ENCODE measurements at places on chromosomes 6 and 20. TPM values are rescaled to one million over a fixed set of nuclear protein-coding genes. Genes with fewer than 3 reads are reported as not detected.

DNA sequence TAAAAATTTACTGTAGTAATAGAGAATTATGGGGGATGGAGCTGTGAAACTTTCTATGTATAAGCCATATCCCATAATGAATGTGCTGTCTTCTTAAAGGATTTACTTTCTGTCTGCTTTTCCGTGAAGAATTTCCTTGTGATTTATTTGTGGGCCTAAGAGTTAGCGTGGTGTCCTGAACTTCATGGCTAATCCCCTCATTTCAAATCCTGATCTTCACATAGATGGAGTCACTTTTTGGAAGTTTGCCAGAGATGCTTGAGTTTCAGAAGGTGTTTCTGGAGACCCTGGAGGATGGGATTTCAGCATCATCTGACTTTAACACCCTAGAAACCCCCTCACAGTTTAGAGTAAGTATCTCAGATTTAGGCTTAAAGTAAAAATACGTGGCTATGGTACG is 19.4 kb upstream of the CLDN20 start:
- no peak for DNase-seq

GRCh38 chr6:140817176-140817575 is 1315.5 kb upstream of the GJE1 start:
- no peak for DNase-seq

- no peak for DNase-seq
Measured at GRCh38 chr20:55273149-55273548, 732.2 kb downstream of the CBLN4 start.

The HMGCLL1 gene
- total RNA-seq = 1.2 TPM

DNA sequence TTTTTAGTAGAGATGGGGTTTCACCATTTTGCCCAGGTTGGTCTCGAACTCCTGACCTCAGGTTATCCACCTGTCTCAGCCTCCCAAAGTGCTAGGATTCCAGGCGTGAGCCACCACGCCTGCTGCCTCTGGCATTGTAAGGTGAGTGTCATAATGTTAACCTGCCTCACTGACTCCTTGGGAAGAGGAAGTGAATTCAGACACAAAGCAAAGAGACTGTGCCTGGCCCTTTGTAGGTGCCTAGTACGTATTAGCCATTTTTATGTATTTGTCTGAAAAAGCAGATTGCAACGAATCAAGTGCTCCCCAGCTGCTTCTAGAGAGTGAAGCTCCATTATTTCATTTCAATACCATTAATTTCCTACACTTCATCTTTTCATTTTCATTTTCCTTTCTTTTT is 260.5 kb downstream of the SAMD5 start:
- no peak for DNase-seq

The NMBR gene
- not detected for total RNA-seq

DNA sequence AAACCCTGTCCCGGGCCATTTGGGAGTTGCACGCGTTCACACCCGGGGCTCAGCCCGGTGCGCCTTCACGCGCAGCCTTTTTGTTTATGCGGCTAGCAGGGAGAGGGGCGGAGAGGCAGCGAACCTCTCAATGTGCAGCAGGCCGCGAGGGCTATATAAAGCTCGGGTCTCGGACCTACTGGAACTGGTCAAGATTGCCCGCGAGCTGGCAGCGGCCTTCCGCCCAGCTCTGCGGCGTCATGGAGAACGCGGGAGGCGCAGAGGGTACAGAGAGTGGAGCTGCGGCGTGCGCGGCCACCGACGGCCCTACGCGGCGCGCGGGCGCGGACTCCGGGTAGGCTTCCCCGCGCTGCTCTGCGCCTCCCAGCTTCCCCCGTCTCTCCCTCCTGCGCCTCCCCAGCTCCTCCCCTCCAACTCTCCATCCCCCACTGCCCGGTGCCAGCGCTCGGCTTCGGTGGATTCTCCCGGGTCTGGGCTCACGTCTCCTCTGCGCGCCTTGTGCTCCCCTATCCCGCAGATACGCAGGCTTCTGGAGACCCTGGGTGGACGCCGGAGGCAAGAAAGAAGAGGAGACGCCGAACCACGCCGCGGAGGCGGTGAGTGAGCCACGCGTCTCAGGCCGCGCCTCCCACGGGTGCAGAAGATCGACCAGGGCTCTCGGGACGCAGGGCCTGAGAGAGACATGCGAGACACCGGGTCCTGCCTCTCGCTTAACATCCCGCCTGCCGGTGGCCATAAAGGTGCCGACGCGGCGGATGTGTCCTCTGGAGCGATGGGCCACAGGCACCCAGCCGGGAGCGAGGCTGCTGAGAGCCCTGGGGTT is at the start of gene RIPPLY2:
TSS of gene RIPPLY2 (plus strand) at position 183 of the 823 bp plus-strand sequence. CDS start at position 240, 57 bp downstream.
- DNase-seq = peak; percentile 15

The PTP4A1 gene
- total RNA-seq = 22.3 TPM

DNA sequence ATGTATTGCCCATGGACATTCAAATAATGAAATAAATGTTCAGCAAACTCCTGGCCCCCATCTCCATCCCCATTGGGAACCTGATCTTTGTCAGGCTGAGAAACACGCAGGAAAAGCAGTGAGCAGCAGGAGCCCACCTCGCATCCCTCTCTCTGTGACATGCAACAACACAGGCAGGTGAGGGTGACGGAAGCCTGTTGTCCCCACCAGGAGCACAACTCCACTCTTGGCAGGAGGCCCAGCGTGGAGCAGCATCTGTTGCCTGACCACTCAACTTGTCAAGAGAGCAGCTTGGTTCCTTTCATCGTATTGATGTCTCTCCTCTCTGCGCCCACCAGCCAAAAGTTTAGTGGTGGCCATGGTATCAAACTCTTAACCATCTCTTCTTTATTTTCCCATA is 586.9 kb upstream of the ARID1B start:
- no peak for DNase-seq

- DNase-seq = peak; percentile 20
Measured at GRCh38 chr6:48111143-48111506, at the start of gene PTCHD4. PTCHD4 (minus strand) TSS chr6:48111197; CDS start chr6:48068957, 42,240 bp downstream.

The SNAP91 gene
- total RNA-seq = 2.6 TPM

The WFDC12 gene
- total RNA-seq = not detected

GRCh38 chr6:106519460-106520394 is 109.6 kb downstream of the RTN4IP1 start:
- no peak for DNase-seq

The NR2E1 gene
- not detected for total RNA-seq

The AK9 gene
- total RNA-seq = 12.6 TPM

The VSX1 gene
- total RNA-seq = 0.33 TPM

- DNase-seq = peak; percentile 82
Measured at GRCh38 chr6:90285611-90286381, 10.8 kb downstream of the BACH2 start.

GRCh38 chr20:8389381-8390036 is 257.4 kb downstream of the PLCB1 start:
- DNase-seq = no peak

DNA sequence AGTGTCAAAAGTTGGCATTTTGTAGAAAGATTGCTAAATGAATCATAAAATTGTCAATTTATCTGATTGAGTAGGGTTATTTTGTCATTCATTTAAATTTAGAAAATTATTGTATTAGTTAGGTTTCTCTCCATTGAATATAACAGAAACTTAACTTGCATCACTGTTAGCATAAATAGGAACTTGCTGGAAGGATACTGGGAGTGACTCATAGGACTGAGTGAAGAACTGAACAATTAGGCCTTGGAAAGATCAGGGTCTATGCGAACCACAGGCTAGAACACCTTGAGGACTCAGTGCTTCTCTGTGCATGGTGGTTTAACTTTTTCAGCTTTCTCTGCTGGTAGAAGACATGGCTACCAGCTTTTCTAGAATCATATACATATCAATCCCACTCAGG is 67.7 kb upstream of the IFNGR1 start:
- no peak for DNase-seq

The ADGRF5 gene
- 42.1 TPM for total RNA-seq

GRCh38 chr20:44394702-44395460 is 39.4 kb downstream of the HNF4A start:
- no peak for DNase-seq

- no peak for DNase-seq
Measured at GRCh38 chr6:94813806-94814205, 763.5 kb upstream of the MANEA start.

- no peak for DNase-seq
Measured at GRCh38 chr6:135576055-135576454, 78.5 kb upstream of the AHI1 start.

DNA sequence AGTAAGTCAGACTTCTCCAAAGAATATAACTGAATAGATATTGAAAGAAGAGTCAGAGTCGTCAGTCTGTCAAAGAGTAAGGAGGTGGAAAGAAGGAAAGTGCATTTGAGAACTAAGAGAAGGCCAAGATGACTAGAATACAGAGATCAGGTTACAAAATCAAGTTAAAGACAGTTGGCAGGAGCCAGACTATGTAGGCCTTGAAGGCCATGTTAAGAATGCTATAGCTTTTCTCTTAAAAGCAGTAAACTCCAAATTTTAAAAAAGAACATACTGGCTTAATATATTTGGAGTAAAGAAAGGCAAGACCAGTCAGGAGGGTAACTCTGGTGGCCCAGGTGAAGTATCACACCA is 68.8 kb downstream of the IBTK start:
- DNase-seq = no peak

GRCh38 chr6:169158174-169158573 is 95.5 kb downstream of the THBS2 start:
- DNase-seq = peak; percentile 52

DNA sequence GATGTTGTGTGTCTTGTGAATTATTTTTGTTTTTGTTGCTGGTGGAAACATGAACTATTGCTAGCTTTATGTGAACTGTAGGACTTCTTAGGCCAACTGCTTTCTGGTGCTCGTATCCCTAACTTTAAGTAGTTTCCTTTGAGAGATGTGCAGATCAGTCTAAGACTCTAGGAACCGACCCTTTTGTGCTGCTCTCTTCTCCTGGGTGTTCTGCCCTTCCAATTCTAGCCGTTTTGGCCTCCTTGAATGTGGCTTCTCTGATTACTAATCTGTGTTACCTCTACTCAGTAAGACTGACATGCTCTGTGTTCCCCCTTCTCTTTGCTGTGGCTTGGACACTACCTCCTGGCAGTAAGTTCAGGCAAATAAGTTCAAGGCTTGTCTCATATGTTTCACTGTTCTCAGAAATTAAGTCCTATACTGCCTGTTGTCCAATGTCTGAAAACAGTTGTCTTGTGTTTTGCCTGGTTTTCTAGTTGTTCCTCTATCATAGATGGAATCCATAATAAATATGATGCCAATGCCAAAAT is 58.0 kb downstream of the FOXO3 start:
- no peak for DNase-seq

The C20orf204 gene
- 0.55 TPM for total RNA-seq

GRCh38 chr20:4717816-4718570 is 3.7 kb upstream of the PRND start:
- no peak for DNase-seq

- no peak for DNase-seq
Measured at GRCh38 chr6:23656255-23657194, 469.5 kb upstream of the NRSN1 start.

DNA sequence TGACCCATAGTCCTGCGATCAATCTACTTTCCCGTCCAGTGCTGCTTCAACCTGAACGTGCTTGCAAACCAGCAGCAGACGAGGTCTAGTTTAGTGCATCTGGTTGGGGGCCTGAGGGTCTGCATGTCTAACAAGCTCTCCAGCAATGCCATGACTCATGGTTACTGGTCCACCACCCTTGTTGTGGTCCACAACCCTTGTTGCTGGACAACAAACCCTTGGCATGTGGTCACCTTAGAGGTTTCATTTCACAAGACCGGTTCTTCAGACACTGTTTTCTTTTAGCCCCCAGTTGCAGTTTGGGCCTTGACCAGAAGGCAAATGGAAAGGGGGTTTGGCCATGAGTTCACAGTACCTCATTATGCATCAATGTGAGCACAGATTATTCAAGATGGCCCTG is 424.8 kb downstream of the QKI start:
- no peak for DNase-seq

The MOG gene
- total RNA-seq = 14.7 TPM

DNA sequence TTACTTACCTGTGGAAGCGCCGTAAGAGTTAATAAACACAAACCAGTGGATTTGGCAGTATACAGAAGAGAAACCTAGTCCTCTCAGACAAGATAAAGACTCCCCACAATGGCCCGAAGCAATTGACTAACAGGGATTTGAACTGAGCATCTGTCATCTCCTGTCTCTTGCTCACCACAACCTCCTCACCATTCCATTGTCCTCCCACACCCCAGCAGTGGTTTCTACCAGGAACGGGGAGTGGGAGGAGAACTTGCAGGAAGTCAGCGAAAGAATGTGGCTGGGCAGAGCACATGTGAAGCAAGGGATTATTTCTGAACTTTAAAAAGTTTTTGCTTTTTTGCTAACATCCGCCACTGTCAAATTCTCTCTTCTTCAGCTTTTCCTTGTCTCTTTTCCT is 24.6 kb upstream of the TAAR1 start:
- no peak for DNase-seq

DNA sequence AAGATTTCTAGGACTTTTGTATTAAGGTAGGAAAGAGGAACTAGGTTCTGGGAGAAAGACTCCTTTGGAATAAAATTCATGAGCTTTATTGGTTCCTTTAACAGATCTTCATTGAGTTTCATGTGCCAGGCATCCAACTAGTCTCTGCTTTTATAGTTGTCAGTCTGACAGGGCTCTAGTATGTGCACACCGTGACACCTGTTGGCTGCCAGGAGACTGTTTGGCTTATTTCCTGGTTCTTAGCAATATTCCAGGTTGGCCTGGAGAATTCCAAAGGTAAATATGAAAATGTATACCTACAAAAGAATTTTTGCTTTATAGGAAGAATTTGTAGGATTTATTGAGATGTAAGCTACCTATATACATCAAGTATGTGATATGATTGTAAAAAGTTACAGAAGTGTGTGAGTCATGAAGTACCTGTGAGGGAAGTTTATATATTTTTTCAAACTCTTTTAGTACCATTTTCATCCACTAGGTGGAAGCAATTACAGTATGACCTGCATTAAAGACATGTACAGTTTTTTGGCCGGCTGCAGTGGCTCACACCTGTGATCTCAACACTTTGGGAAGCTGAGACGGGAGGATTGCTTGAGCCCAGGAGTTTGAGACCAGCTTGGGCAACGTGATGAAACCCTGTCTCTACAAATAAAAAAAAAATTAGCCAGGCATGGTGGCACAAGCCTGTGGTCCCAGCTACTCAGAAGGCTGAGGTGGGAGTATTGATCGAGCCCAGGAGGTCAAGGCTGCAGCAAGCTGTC is 35.2 kb downstream of the NDUFAF5 start:
- no peak for DNase-seq

- no peak for DNase-seq
Measured at GRCh38 chr6:108762394-108762793, 85.8 kb upstream of the ARMC2 start.

Data from left ventricle myocardium inferior (tissue), 1 donor.